Activated T-helper 1 cell treated with anti-CD3 and anti-CD28 coated beads, Interleukin-2, amount 50 U/mL, for 16 hours (primary cell): ENCODE measurements at places on chromosomes 12 and 14.

DNA sequence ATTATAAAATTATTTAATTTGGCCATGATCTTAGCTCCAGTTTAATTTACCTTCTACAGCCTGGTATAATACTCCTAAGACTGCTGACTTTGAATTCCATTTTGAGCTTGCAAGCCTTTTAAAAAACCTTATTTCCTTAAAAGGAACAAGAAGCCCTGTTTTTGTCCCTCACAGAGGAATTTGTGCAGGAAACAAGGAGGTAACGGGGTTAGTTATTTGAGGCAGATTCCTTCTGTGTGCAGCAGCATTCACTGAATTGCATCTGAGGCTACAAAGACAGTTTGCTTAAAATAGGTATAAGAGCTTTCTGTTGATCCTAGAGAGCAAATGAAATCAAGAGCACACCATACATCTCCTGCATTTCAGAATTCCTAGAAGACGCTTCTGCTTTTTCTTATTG lies 403.3 kb upstream of the PRICKLE1 start:
- no peak for DNase-seq

GRCh38 chr12:4991373-4991772 lies 52.3 kb upstream of the KCNA5 start:
- DNase-seq: no peak

GRCh38 chr12:94263905-94264561 lies 115.7 kb downstream of the PLXNC1 start:
- no peak for DNase-seq

- DNase-seq: no peak
Observed at GRCh38 chr12:13038491-13039161, 5.6 kb upstream of the FAM234B start.

- no peak for DNase-seq
Observed at GRCh38 chr12:104956870-104957718, 996 bp downstream of the SLC41A2 start.

DNA sequence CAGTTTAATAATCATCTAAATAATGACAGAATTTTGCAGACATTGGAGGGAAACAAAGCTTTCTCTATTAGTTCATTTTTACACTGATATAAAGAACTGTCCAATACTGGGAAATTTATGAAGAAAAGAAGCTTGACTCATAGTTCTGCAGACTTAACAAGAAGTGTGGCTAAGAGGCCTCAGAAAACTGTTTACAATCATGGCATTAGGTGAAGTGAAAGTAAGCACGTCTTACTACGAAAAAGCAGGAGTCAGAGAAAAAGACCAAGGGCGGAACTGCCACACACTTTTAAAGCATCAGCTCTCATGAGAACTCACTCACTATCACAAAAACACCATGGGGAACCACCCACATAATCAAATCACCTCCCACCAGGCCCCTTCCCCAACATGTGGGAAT lies 804.4 kb downstream of the FLRT2 start:
- no peak for DNase-seq

GRCh38 chr14:21263284-21264024 lies 5.8 kb downstream of the HNRNPC start:
- no peak for DNase-seq

- no peak for DNase-seq
Observed at GRCh38 chr12:119423285-119423684, 88.8 kb downstream of the CCDC60 start.

DNA sequence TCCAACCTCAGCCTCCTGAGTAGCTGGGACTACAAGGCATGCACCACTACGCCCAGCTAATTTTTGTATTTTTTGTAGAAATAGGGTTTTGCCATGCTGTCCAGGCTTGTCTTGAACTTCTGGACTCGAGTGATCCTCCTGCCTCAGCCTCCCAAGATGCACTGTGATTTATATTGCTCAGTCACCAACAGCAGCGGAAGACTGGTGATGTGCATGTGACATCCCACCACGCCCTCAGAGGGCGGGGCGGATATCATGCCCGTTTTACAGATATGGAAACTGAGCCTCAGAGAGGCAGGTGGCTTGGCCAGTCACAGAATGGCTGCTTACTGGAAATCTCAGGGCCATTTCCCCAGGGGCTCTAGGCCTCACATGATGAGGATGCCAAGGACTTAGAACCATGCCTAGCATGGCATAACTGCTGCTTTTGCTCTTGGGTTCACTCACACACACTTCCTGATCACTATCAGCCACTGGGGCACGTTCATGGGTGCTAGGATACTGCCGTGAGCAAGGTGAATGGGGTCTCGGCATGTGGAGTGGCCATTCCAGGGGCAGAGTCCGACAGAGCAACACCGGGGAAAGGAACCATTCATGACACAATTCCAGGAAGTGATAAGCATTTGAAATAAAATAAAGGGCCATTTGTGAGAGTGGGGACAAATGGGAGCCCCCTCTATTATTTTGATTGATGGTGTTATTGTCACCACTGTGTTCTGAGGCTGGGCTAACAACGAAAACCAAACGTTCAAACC lies 31.9 kb downstream of the RBM19 start:
- no peak for DNase-seq

- no peak for DNase-seq
Observed at GRCh38 chr14:93299866-93300265, 33.0 kb downstream of the BTBD7 start.

DNA sequence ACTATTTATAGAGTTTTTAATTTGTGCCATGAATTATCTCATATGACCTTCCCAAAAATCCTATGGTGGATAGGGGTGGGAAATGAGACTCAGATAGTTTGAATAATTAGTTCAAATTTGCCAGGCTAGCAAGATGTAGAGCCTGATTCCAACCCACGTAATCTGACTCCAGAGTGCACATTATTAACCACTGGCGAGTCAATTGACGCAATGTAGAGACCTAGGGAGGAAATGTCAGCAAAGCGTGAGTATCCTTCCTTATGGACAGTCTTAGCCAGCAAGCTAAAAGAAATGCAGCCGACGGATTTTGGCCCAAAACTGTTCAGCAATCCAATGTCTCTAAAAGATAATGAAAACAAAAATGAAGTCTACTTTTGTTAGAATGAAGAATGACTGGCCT lies 193.3 kb upstream of the KRR1 start:
- no peak for DNase-seq

GRCh38 chr12:102504280-102504679 lies 23.9 kb upstream of the IGF1 start:
- no peak for DNase-seq

GRCh38 chr12:11650286-11651281 lies 1.1 kb downstream of the ETV6 start:
- no peak for DNase-seq

- DNase-seq: no peak
Observed at GRCh38 chr12:52350021-52350620, 17.2 kb downstream of the KRT85 start.

DNA sequence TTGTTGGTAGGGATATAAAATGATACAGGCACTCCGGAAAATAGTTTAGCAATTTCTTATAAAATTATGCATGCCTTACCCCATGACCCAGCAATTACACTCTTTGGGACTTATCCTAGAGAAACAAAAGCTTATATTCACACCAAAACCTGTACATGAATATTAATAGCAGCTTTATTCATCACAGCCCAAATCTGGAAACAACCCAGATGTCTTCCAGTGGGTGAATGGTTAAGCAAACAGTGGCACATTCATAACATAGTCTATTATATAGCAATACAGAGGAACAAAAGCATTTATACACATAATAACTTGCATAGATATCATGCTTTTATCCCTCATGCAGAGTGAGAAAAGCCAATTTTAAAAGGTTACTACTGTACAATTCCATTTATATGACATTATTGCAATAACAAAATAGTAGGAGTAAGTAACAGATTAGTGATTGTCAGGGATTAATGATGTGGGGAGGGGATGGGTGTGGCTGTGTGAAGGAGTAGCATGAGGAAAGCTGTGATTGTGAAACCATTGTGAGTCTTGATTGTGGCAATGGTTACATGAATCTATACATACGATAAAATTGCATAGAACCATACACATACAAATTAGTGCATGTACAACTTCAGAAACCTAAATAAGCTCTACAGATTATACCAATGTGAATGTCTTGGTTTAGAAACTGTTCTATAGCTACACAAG lies 363.1 kb upstream of the OR4E1 start:
- no peak for DNase-seq

- DNase-seq: no peak
Observed at GRCh38 chr12:7001921-7002591, 16.2 kb downstream of the LPCAT3 start.

DNA sequence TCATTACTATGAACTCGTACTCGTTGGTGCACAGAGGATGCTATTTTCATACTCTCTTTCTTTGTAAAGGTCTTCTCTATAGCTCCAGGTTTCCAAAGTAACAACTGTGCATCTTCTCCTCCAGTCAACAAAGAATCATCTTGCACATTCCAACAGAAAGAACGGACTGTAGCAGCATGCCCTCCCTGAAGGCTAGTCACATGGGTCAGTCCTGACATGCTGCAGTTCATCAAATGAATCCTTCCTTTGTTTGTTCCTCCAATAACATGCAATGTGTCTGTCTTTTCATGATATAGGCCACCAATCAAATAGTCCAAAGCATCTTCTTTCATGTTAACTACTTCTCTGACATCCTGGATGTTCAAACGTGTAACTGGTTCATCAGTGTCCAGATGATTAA lies 42.9 kb downstream of the WDR89 start:
- DNase-seq: no peak

DNA sequence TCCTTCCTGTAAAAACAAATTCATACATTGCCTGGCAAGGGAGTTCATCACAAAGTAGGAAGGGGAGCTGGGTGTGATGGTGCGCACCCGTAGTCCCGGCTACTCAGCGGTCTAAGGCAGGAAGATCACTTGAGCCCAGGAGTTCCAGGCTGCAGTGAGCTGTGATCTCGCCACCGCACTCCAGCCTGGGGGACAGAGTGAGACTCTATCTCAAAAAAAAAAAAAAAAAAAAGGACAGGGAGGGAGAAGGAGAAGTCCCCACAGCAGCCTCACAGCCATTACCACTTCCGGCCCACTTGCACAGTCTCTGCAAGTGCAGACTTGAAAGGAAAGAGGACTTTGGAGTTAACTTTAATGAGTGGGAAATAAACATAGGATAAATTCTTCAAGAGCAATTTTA lies 121.0 kb downstream of the FBXL14 start:
- no peak for DNase-seq

DNA sequence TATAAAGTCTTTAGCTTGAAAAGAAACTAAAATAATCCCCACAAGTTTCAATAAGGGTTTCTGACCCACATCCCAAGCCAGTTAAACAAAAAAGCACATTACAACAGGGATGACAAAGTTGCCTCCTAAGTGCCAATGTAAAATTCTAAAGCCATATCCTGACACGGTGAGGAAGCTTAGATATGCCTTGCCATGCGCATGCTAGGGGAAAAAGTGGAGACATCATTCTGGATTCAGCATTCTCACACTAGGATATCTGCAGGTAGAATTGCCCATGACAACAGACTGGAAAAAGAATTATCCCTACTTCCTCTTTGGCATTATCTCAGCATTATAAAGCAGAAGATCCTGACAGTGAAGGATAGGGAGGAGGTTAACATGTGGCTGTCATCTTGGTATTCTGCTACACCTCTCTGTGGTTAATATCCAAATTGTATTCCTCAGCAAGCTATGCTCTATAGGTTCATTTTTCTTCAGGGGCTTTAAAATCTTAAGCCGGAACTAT lies 4.9 kb downstream of the DUSP6 start:
- DNase-seq: no peak

DNA sequence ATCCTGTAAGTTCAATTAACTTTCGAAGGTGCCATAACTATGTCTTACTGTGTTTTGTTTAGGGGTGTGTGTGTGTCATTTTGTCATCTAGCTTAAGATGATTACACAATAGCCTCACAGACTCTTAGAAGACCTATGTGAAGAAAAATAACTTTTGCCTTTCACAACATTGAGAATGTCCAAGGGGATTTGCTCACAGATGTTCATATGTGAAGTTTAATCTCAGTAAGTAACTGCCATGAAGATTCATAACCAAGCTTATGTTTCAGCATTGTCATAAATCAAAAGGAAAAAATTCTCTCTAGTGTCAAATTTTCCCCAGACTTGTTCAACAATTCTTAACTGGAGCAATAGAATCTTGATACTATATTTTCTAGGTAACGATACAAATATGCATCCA lies 226.1 kb upstream of the PRKD1 start:
- no peak for DNase-seq

DNA sequence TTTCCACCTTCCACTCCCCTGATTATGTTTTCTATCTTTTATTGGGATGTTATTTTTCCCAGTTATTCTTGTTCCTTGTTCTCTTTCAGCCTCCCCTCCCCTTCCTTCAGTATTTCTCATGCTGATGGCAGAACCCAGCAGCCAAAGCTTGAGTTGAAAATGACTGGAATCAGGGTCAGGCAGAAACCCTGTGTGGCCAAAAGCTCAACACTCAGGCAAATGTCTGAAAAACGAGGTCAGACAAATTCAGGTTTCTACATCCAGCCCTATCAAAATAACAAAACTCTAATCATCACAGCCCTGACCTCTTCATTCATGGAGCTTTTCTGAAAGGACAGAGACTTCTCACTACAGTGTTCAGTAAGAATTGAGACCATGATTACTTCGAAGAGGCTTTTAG lies 134.6 kb downstream of the PTPRR start:
- DNase-seq: no peak

GRCh38 chr14:36633580-36633979 lies 28.1 kb upstream of the PAX9 start:
- DNase-seq: no peak

- DNase-seq: no peak
Observed at GRCh38 chr12:87467936-87468335, 561.3 kb downstream of the C12orf50 start.

GRCh38 chr14:64792231-64792630 lies 87.5 kb downstream of the SPTB start:
- no peak for DNase-seq

DNA sequence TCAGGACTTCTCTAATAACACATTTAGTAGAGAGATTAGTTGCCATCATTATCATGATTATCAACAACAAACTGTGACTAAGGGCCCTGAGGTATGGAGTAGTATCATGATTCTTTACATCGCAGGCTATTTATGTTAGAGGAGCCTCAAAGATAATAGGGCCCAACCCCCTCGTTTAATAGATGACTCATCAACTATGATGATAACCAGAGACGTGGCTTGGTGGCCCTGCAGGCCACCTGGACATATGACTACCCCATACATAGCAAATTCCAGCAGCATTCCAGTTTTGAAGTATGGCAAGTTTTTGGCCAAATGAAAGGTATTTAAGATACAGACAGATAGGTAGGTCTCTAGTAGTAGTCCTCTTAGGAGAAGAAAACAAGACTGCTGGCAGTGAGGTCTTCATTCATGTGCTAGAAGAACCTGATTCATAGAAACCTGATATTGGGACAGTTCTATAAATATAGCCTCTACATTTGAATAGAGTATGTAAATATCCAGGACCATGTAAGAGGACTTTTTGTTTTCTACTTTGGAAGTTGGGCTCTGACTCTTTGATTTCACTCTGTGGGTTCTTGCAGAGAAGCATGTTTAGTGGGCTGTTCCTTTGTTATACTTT lies 5.6 kb downstream of the RIC8B start:
- DNase-seq: no peak

- no peak for DNase-seq
Observed at GRCh38 chr12:28883406-28883997, 265.6 kb upstream of the FAR2 start.
